ENCODE measurements at places on chromosomes 3 and 15.

GRCh38 chr3:189806171-189806951 lies 175.2 kb downstream of the TP63 start:
- no peak for DNase-seq

- no peak for DNase-seq
Measured at GRCh38 chr15:55253580-55253979, 36.0 kb downstream of the RAB27A start.

DNA sequence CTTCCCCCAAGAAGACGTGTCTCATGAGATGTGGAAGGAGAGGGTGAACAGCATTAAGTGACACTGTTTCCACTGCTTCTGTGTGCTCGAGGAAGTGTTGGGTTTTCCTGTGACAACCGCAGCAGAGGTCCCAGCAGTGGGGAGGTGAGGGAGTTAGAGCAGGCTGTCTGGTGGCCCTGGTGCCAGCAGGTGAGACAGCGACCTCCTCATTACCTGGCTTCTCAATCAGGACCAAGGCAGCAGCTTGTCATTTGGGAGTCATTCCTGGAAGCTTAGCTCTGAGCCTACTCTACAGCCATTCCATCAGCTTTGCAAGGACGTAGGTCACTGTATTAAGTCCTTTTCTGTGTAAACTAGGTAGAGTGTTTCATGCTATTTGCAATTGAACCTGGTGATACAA lies 63.3 kb upstream of the RGMA start:
- no peak for DNase-seq

- DNase-seq = no peak
Measured at GRCh38 chr3:69763458-69763857, 24.2 kb downstream of the MITF start.

GRCh38 chr3:196506687-196507086 lies 3.1 kb upstream of the RNF168 start:
- DNase-seq = no peak

GRCh38 chr15:69727121-69727924 lies 274.7 kb downstream of the RPLP1 start:
- no peak for DNase-seq

- peak; percentile 42 for DNase-seq
Measured at GRCh38 chr15:75801859-75802593, 41.2 kb upstream of the UBE2Q2 start.

GRCh38 chr15:39444735-39445470 lies 136.0 kb upstream of the THBS1 start:
- no peak for DNase-seq

DNA sequence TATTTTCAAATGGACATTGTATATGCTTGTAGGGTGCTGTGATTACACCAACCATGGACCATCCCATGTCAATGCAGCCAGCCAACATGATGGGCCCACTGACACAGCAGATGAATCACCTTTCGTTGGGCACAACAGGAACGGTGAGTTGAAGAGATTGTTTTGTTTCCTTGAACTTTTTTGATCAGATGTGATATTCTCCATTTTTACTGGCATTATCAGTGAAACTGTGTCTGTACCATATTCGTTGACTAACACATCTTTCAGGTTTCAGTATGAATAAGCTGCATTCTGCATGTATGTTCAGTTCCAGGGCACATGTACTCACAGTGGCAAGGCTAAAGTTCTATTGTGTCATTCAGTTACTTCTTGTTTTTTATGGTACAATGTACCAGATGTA lies 655.2 kb downstream of the RBMS3 start:
- DNase-seq = no peak

- peak; percentile 99 for DNase-seq
Measured at GRCh38 chr3:156674046-156674910, at the start of gene TIPARP. TSS of gene TIPARP (plus strand) at chr3:156674590. CDS start at chr3:156677698, 3,108 bp downstream.

DNA sequence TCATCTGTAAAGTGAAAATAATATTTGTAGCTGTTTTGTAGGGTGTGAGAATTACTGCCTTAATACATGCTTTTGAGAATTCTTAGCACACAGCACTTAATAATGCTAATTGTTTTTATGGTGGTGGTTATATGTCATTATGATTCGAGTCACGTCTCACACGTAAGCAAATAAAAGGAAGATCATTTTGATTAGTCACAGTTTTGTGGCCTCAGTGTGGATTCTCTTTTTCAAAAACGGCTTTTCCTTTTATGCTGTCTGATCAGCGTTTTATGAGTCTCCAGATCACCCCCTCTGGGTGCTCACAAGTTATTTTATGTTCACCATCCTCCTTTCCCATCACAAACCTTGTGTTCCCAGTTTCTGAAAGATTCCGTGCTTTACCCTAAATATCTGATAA lies 255.6 kb upstream of the CNTN4 start:
- no peak for DNase-seq

DNA sequence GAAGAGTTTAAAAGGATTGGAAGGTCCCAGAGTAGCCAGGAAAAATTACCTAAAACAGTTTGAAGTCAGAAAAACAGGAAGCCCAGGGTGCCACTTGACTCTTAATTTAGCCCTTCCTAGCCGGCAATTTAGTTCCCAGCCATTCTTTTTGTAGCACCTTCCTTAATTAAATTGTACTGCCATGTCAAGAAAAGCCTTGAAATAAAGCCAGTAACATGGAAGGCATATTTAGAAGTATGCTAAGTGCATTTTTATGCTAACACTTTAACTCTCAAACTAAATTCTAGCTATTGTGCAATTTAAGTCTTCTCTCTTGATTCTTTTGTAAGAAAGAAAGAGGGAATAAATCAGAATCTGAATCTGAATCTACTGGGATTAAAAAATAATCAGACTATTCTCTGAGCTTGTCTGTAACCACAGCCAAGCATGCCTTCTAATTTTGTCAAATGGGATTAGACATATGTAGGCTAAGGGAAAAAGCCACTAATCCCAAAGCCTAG lies 43.2 kb downstream of the MAP3K13 start:
- DNase-seq = no peak

- DNase-seq = no peak
Measured at GRCh38 chr15:33846862-33847261, 121.4 kb upstream of the CHRM5 start.

DNA sequence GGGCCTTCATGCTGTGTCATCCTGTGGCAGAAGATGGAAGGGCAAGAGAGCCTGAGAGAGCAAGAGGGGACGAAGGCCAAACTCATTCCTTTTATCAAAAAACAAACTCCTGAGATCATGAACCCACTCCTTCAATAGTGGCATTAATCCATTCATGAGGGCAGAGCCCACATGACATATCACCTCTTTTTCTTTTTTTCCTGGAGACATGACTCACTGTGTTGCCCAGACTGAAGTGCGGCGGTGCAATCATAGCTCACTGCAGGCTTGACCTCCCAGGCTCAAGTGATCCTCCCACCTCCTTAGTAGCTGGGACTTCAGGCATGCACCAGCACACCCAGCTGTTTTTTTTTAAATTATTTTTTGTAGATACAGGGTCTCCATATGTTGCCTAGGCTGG lies 92.0 kb upstream of the RNU6-1 start:
- DNase-seq = no peak

DNA sequence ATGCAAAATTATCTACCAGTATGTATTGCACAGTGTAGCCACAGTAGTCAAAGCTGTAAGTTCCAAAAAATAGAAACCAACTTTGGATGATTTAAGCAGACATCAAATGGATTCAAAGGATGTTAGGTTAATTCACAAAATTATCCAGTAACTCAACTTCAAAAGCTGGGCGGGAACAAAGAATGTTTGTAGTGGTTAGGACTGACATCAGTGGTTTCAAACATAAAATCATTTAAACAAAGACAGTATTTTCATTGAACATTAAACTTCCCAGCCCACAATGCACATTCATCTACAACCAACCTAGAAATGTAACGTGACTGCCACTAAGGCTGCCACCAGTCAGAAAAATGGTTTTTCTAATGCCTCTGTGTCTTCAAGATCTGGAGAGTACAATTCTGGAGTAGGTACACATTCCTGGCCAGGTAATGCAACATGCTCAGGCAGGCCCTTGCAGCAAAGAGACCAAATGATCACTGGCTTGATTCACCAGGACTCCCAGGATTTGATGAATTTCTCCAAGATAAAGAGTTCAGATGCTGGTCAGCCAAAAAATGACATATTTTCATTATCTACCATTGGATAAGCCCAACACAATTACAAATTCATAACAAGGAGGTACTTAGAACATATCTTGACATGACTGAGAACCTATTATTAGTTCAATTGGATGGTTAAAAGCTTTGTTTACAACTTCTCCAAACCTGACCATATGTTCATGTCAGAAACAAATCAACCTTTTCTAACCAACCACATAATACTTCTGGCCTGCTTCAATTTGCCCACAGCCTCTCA lies 189.8 kb upstream of the CNTN4 start:
- DNase-seq = no peak

GRCh38 chr15:40506964-40507571 lies 36.3 kb downstream of the CHST14 start:
- DNase-seq = peak; percentile 70

- no peak for DNase-seq
Measured at GRCh38 chr15:63601704-63602185, 4.6 kb downstream of the FBXL22 start.

- no peak for DNase-seq
Measured at GRCh38 chr3:8900869-8901268, 62.4 kb downstream of the RAD18 start.

GRCh38 chr3:169310184-169310939 lies 353.1 kb downstream of the MECOM start:
- DNase-seq = no peak

DNA sequence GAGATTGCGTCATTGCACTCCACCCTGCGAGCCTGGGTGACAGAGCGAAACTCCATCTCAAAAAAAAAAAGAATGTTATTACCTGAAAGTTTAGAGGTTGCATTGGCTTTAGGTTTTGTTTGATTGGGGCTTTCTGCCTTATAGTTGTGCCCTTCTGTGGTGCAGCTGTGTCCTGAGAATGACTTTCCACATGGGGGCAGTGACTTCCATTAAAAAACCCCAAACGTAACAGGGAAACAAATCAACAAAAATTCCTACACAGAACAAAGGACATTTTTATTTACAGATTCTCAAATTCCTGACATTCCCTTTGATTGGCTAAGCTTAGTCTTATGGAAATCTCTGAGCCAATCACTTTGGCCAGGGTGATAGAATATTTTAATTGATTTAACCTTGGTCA lies 154.1 kb upstream of the GPR149 start:
- no peak for DNase-seq

GRCh38 chr3:101781166-101781565 lies 2.2 kb downstream of the NXPE3 start:
- DNase-seq = peak; percentile 33

GRCh38 chr3:8607234-8608040 lies 37.2 kb downstream of the SSUH2 start:
- peak; percentile 72 for DNase-seq

DNA sequence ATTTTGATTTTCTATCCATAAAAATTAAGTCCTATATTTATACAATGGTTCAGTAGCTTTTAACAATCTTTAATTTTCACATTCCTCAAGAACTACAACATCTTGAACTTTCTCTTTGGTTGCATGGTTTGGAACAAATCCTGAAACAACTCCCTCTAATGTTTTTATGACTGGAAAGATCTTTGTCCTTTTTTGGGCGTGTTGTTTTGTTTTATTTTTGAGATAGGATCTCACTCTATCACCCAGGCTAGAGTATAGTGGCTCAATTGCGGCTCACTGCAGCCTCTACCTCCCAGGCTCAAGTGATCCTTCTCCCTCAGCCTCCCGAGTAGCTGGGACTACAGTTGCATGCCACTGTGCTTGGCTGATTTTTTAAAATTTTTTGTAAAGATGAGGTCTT lies 4.0 kb downstream of the STX19 start:
- DNase-seq = no peak

DNA sequence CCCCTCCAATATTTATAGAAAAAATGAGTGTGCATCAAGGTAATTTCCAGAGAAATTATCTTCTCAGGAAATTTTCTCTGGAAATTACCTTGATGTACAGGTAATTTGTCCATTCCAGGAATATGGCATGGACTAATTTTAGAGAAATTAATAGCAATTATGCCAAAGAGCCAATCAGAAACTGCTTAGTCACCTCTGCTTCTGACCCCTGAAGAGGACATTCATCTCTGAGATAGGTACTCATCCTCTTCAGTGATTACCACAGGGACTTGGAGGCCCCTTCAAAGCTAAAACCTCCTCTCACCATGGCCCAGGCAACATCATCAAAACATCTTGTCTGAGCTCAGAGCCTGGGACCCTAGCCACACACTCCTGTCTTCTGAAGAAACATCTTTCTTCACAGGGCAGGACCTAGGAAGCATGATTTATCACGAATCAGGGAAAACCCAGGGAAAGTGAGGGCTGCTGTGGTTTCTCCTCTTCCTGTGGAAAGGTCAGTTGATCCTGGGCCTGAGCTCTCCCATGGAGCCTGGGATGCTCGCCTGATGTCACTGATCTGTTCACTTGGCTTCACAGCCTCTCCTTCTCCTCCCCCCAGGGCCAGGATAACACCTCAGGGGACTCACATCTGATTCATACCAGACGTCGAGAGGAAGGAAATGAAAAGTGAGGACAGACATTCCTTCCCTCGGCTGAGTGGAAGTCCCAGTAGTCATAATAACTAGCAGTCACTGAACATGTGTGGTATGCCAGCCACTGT lies 210.5 kb downstream of the DTWD1 start:
- no peak for DNase-seq

- DNase-seq = no peak
Measured at GRCh38 chr3:127529346-127530188, 61.0 kb downstream of the TPRA1 start.

DNA sequence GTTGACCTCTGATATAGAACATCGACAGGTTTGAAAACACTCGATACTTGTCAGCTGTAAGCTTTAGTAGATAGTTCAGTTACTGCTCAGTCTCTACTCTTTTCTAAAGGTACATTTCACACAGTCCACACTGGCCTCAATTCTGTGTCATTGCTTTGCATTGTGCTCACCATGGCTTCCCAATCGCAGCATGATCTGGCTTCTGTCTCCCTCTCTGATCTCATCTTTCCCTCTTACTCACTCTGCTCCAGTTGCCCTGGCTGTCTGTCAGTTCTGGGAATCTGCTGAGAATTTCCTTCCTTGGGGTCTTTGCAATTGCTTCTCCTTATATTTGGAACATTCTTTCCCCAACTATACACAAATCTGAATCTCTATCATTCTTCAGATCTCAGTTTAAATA lies 80.6 kb downstream of the GTF2E1 start:
- DNase-seq = no peak

- DNase-seq = no peak
Measured at GRCh38 chr3:63973406-63973805, 49.9 kb downstream of the PSMD6 start.

DNA sequence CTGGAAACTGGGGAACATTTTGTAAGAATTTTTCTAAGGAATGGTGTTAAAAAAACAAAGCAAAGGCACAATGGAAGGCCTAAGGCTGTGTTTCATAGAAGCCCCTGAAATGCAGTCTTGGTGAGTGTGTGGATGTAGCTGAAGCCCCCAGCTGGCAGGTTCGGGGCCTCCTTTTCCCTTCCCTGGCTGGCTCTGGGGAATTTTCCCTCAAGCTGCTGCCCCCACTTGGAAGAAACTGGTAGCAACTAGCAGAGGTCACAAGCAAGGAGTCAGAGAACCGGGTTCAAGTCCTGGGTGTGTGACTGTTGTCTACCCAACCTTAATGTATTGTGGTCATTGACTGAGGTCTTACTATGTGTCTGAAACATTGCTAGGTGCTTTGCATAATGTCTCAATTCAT lies 85.3 kb upstream of the MYZAP start:
- no peak for DNase-seq
